Activated T-cell treated with anti-CD3 and anti-CD28 coated beads, Interleukin-2, amount 50 U/mL, for 48 hours (primary cell): ENCODE measurements at places on chromosomes 3 and 15.

- no peak for DNase-seq
Observed at GRCh38 chr3:188421151-188421821, 267.3 kb downstream of the LPP start.

- DNase-seq, result no peak
Observed at GRCh38 chr15:45555934-45556608, 31.1 kb upstream of the BLOC1S6 start.

GRCh38 chr15:89330881-89331595 lies 3.6 kb downstream of the POLG start:
- no peak for DNase-seq

- DNase-seq, result no peak
Observed at GRCh38 chr15:68366314-68366713, 65.6 kb downstream of the ITGA11 start.

DNA sequence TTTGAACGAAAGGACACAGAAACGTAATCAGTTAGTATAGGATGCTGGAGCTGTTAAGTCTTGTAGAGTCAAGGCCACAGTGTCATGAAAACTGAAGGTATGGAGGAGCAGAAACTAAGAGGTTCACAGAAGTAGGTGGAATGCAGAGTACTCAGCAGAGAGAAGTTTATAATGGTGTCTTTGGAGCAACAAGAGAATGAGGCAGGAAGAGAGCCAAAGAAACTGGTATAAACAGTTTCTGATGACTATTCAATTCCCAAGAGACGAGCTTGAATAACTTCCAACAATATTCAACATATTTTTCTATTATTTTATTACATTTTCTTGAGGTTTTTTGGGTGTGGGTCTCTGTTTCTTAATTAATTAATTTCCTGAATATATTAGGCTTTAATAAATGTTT lies 29.6 kb downstream of the GALK2 start:
- no peak for DNase-seq

DNA sequence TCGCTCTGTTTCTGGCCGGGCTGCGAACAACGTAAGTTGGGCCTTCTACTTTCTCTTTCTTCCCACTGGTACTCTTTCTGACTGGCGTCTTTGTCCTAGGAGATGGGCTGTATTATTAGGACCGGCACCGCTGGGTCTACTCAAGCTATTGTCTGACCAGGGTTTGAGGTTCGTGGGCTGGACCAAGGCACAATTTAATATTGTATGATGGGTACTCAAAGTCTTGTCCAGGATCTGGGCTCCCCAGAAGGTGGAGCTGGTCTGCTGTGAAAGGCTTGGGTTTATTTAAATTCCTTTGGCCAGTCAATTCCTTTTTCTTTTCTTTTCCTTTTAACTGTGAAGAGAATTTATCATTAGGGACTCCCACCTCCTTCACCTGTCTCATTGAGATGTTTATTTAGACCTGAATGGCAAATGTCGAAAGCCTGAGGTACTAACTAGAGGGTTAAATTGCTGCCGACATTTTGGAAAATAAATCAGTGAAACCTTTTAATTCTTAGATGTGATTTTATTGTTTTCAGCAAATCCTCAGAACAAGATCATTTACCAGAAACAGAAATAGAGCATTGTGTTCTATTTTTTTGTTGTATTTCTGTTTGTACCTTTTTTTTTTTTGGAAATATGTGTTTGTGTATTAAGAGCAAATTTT lies 410 bp downstream of the LRRC49 start:
- no peak for DNase-seq

DNA sequence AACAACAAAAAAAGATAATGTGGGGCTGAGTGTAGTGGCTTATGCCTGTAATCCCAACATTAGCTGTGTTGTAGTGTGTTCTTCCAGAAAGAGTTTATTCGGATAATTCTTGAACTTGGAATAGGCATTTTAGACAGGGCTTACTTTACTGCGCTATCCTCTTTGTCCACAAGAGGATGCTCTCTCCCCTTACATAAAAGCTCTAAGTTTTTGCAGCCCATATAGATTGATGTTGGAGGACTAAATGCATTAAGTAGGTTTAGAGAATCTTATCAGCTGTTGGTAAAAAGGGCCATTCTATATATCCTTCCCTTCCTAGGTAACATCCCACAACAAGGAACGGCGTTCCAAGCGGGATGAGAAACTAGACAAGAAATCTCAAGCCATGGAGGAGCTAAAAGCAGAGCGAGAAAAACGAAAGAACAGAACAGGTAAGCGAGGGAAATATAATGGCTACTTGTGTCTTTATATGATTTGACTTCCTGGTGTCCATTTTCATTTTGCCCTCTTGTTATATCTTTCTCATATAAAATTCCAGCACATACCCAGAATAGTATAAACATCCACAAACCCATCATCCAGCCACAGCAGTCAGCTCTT lies 27.8 kb upstream of the ITPKA start:
- no peak for DNase-seq

DNA sequence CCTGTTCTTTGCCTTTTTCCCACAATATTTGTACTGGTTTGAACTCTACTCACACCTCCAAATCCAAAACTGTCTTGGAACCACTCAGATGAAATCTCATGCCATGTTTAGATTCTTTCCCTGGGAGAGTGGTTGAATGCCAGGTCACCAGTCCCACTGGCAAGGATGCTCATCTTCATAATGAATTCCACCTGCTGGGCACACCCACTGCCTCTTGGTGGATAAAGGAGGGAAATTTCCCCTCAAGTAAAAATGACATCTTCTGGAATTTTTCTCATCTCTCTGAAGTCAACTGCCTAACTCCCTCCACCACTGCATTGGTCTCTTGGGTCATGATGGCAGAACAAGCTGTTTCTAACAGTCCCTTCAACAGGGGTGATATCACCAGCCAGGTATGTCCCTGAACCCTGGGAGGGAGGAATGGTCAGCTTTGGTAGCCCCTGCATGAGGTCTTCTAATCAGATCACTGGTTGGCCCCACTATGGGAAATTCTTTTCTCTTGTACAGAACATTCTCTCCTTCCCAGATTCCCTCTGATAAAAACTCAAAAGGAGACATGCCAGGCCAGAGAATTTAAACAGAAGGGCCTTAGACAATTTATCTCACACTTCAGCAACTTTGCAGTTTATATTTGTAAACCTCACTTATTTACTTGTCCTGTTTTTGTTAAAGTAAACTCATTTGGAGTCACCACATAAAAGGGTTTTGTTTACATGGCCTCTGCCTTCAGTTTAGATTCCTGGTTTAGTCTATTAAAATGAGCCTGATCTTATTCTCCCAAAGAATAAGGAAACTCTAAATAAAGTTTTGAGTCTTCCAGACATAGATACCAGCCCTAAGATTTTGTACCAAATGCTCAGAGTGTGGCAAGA lies 143.4 kb downstream of the WNT5A start:
- no peak for DNase-seq

- DNase-seq, result no peak
Observed at GRCh38 chr15:68816795-68817303, 3.8 kb downstream of the ANP32A start.

DNA sequence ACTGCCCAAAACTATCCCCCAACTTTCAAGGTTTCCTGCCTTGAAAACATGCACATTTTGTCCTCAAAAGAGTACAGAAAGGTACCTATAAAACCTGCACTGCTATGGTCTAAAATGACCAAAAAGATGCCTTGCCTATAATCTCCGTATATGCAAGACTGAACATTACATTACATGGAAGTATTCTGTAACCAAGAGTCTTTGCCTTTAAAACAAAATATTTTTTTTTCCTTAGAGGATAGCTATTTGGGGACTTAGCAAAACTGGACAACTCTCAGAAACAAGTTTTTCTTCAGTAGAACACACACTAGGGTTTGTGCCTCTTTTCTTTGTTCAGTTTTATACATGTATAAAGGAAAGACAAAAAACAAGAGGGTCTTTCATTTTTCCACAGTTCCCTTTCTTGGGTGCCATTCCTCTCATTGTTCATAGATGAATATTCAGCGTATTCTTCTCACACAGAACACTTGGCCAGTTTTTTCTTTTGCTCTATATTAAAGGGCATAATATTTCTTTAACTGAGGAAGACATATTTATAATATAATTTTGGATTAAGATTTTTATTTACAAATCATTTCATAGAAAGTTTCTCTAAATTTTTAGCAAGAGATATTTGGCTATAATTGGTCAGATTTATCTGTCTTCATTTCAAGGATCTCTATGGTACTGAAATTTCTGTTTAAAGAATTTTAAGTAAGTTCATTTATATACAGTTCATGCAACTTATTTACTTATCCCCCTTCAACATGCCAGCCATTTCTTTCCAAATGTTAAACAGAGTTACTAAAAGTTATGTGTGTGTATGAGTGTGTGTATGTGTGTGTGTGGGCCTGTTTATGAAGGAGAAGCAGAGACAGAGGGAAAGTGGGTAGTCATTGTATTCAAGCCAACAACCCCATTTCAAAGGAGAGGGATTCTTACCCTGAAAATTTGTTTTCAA lies 142.6 kb downstream of the ZBTB20 start:
- no peak for DNase-seq

DNA sequence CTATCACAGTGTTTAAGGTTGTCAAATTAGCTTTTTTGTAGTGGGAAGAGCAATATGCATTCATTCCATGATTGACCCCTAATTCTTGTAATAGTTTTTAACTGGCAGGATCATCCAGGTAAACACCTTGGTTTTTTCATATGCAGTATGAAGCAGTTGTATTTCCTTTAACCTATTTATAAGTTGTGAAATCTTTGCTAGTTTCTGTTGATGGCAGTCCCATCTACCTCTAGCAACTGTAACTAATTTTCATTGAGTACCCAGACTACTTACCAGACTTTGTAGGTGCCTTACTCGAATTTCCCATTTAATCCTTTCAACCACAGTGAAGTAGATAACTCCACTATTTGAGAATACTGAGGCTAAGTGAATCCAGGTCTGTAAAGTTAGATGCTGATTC lies 6.1 kb downstream of the FXR1 start:
- no peak for DNase-seq

GRCh38 chr15:75151214-75152128 lies 50.2 kb upstream of the C15orf39 start:
- DNase-seq, result no peak
